ENCODE measurements at places on chromosomes 2 and 18. TPM values are rescaled to one million over a fixed set of nuclear protein-coding genes. Genes with fewer than 3 reads are reported as not detected.

- DNase-seq = no peak
These were observed 27.7 kb upstream of the KDM3A start for GRCh38 chr2:86413296-86414094.

DNA sequence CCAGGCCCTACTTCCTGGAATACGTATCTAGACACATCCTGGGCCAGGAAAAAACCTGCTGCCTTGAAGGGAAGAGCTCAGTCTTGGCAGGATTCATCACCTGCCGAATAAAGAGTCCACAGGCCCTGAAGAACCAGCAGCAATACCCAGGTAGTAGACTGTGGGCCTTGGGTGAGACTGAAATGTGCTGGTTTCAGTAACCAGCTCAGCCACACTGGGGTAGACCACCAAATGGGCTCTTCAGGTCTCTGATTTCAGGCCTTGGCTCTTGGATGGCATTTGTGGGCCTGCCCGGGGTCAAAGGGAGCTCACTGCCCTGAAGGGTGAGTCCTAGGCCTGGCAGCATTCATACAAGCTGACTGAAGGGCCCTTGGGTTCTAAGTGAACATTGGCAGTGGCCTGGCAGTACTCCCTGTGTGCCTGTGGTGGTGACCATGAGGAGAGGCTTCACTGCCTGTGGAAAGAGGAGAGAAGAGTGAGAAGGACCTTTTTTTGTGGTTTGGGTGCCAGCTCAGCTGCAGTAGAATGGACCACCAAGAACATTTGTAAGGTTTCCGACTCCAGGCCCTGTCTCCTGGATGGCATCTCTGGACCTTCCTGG, 175.1 kb downstream of the ANKRD30B start:
- DNase-seq = no peak

DNA sequence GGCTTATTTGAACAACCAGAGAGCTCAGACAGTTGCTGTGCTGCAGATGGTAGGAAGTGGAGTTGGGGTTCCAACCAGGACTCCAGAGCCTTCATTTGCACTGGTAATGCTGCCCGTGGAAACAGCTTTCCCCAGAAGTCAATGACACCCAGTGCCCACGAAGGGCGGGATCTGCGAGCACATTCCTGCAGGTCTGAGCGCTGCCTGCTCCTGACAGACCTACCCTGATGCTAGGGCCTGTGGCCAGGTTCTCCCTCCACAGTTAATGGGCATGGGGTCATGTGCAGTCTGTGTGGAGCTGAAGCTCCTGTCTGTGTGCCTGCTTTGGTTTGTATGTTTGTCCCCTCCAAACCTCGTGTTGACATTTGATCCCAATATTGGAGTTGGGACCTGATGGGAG, 299.0 kb upstream of the HS6ST1 start:
- peak; percentile 32 for DNase-seq

Gene SPP2
- total RNA-seq = not detected

DNA sequence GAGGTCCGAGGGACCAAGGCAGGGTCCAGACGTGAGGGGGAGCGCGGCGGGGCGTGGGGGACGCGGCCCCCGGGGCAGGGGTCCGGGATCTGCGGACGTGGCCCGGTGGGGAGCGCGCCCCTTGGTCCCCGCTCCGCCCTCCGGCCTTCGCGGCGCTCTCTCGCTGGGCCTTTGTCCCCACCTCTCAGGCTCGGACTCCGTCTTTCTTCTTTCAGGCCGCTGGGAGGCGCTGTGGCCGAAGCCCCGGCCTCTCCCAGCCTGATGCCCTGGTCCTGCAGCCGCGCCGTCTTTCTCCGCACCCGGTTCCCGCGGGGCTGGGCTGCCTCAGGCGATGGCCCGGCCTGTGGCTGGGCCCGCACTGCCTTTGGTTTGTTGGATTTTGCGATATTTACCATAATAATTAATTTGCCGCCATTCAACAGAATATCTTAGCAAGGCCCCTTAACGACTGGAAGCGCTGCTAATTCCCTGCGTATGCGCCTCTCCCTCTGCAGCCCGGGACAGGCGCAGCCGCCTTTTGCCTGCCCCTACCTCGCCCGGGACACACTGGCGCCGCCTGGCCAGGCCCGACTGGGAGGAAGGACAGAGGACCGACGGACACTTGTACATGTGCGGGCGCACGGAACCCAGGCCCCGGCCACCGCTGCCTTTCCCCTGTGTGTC, 10.8 kb downstream of the SIX3 start:
- DNase-seq = no peak

- no peak for DNase-seq
These were observed 190.1 kb downstream of the CTNNA2 start for GRCh38 chr2:79702905-79703304.

DNA sequence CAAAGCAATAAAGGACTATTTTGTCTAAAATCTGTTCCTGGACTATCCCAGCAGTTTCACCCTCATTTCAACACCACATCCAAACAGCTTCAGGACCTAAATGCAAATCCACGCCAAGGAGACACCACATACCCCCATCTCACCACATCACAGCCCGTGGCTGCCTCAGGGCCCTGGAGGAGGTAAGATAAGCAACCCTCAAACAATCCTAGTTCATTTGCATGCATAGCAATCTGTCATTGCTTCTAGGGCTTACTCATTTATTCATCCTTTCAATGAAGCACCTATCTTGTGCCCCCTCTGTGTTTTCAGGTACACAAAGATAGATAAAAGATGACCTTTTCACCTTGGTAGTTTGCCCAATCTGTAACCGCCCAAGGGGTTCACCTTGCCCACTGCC, 86.5 kb downstream of the VSNL1 start:
- DNase-seq = no peak

DNA sequence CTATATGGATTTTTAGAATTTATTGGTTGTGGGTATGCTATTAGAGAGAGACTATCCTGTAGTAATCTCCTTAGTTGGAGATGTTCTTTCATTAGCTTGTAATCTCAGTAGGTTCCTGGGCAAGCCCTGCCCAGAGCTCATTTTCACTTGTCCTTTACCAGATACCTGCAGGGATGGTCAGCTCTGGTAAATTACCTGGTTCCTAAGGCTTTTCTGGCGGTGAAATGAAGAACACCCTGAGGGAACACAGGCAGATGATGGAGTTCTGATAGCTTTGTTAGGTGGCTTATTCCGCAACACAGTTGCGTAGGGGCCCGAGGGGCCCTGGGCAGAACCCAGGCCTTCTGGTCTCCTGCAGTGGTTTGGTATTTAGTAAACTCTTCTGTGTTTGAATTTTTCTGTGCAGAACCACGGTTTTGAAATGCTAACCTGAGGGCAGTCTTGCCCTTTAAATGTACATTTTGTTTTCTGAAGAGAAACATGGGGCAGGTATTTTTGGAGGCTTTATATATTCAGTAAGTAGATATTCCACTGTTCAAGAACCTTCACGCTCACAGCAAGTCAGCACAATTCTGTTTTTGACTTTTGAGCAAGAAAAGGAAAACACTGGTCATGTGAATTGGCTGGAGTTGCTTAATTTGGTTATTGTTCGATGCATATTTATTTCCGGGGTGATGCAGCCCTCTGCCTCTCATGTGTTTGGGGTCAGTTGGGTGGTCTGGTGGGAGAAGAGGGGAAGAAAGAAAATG, 22.4 kb downstream of the ZNF532 start:
- no peak for DNase-seq

DNA sequence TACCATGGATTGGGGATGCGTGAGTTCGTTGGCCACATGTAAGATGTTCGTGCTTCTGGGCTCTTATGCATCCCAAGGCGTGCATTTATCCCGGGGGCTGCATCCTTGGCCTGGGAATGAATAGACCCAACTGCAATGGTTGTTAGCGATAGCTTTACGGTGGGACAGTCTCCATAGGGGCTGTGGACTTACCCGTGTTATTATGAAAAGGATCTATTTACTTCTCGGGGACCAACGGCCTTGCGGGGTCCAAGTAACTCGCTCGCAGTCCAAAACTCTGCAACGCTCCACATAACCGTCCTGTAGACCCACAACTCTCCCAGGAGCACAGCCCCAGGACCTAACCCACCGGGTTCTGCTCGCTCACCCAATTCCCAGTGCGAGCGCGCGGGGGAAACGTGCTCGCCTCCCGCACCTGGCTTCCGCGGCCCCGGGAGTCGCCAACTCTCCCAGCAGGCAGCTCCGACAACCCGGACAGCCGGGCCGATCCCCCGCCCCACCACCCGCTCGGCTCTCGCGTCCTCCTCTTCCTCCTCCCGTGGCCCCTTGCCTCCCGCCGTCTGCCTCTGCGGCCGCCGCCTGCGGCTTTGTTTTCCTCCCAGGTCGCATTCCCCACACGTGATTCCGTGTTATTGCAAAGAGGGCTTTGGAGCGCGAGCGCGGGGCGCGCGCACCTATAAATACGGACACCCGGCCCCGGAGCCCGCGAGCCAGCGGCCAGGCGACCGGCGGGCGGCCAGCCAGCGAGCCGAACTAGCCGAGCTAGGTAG, at the start of gene CABLES1:
TSS of gene CABLES1 (plus strand) at position 706 of the 770 bp plus-strand sequence. CDS start 278 bp downstream, outside the sequence.
- DNase-seq = peak; percentile 80

DNA sequence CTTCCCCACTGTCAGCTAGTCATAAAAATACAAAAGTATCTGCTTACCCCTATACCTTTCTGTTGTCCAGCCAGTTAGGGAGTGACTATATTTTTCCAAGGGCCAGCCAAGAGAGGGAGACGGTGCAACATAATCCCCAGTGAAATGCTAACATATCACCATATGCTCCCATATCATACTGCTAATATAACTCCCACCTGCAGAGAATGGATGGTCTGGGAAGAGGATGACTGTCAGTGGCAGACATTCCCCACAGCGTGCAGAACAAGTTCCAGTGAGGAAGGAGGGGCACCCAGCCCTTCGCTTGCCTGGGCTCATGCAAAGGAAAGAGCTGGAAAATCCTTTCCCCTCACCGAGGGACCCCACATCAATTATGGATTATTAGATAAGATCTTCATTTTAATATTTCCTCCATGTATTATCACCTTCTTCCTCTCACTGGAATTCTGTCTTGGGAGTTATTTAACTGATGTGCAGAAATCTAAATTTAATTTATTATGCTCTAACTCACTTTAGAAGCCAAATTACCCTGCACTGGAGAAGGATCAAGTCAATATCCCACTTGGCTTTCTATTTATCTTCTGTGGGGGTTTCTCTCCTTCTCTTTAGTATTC, 135.6 kb downstream of the GALNT14 start:
- DNase-seq = no peak

Gene GALNT14
- total RNA-seq = 1.7 TPM

GRCh38 chr2:38619458-38620164, 16.9 kb upstream of the HNRNPLL start:
- DNase-seq = no peak

Gene GPR35
- total RNA-seq = 2.1 TPM

DNA sequence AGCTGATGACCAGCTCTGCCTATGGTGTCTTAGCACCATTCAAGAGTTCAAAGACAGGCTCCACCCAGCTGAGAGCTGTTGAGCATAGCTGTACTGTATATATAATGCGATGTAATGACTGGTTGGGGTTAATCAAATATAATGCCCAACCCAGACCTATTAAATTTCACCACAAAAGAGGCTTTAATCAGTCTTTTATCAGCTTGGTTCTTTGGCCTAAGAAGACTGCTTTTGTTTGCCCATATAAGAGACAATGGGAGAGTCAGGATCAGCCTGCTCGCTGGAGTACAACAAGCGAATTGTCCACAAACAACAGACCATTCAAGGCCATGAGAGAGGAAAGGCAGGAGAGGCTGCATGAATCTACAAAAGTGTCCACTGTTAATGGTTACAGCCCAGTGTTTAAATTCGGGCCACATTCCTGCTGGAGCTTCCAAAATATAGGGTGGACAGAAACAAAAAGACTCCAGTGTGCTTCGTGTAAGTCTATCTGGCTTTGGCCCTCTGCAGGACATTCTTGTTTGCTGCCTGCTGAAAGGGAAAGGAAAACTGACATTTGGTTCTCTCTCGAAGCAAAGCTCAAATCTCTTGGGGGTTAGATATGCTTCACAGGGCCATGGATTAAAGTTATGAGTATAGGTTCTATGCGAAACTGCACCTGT, 299.0 kb upstream of the FBXO11 start:
- no peak for DNase-seq

- DNase-seq = no peak
These were observed 212.7 kb upstream of the SLC14A2 start for GRCh38 chr18:45402485-45403056.

Gene CYBRD1
- total RNA-seq = 396 TPM

DNA sequence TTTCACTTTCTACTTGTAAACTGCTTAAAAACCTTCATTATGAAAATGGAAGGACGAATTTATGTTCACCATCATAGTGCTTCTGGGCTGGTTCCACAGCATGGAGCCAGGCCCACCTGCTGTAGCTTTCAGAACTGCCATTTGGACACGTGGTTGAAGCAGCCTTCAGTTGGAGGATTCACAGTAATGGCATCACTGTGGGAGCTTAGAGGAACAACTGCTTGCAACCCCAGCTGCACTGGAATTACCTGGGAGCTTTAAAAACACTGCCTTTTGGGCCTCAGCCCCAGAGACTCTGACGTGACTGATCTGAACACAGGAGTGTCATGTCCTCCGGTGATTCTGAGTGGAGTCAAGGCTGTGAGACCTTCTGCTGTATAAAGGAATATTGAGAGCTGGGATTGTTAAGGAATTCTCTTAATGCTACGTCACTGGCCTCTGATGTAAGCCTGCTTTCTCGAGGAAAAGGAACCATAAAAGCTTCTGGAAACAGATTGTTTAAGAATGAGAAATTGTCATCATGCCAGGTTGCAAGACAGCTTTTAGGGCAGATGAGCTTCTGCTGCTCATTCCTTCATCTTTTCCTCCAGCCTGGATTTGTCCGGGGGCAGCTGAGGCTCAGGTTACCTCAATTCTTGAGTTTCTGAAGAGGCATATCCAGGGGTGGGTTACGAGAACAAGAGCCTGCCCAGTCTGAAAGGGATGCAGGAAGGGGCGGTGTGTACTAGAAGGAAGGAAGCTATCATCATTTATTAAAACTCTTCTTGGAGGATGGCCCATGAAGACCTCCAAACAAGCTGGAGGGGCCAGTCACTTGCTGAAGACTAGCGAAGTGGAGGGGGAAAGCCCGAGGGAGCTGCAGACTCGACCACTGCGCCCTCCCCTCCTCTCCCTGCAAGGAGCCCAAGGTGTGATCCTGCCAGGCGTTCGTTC, 1.3 kb upstream of the IL1R1 start:
- DNase-seq = no peak

- DNase-seq = no peak
These were observed 118.9 kb downstream of the MMADHC start for GRCh38 chr2:149468636-149469035.

- no peak for DNase-seq
These were observed 76.8 kb upstream of the SLC14A2 start for GRCh38 chr18:45538444-45538843.

- no peak for DNase-seq
These were observed 1215.2 kb upstream of the TMEFF2 start for GRCh38 chr2:193409951-193410350.

DNA sequence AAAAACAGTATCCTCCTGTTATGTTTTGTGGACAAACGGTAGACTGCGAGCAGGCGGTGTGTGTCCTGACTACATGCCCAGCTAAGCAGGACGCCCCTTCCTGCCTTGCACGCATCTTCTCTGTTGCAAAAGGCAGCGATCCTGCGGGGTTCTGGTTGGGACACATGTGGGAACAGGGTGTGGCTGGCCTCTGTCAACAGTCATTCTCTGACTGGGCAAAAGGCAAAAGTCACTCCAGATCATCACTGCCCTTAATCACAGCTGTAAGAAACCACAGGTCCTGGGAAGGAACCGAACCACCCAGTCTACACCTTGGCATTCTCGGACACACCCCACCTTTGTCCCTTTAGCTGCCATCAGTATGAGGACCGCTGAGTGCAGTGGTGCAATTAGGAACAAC, 44.3 kb upstream of the TMEM87B start:
- DNase-seq = no peak
